Large intestine (tissue), 12 donors: ENCODE measurements at places on chromosomes 7 and 10.

GRCh38 chr10:22185586-22185985 lies 32.2 kb downstream of the EBLN1 start:
- no peak for DNase-seq

GRCh38 chr7:80876894-80877414 lies 41.9 kb downstream of the SEMA3C start:
- peak; percentile 57 for DNase-seq

DNA sequence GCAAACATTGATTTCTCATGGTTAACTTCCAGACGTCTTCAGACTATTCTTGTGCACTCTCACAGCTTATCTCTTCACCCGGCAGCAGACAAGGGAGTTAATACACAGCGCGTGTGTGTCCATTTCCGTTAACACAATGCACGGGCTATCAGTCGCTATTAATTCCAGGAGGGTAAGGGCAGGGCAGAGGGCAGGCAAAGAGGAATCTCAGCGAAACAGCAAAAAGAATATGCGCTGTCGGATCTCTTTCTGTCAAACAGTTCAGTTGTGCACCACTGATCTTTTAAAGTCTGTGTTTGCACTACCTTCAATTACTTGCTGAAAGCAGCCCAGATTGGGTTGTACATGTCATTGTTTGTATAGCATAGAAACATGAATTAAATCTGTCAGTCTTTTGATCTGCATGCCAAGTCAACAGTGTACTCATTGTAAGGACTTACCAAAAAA lies 41.1 kb upstream of the CABCOCO1 start:
- peak; percentile 59 for DNase-seq

DNA sequence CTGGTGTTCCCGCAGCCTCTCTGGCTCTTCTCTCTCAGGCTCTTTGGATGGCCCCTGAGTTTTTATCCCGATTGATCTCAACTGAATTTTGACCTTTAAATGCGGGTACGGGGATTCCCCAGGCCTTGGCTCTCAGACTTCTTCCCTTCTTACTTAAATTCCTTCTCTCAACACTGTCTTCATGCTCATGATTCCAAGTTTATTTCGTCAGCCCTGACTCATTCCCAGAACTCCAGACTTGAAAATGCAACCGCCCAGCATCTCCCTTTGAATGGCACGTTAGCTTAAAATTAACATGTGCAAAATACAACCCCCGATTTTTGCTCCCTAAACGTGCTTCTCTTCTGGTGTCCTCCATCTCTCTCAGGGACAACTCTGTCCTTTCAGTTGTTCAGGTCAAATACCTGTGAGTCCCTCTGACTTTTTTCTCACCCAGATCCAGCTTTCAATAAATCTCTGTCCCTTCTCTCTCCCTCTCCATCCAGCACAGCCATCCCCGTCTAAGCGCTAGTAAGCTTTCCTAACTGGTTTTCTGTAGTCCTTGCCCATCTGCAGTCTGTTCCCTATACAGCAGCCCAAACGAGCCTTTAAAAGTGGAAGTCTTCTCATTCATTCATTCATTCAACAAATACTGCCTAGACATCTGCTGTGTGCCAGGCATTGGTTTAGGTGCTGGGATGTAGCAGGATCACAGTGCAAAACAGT lies 7.1 kb downstream of the HECW1 start:
- no peak for DNase-seq

- no peak for DNase-seq
Measured at GRCh38 chr7:129858490-129858889, 94.3 kb downstream of the UBE2H start.

DNA sequence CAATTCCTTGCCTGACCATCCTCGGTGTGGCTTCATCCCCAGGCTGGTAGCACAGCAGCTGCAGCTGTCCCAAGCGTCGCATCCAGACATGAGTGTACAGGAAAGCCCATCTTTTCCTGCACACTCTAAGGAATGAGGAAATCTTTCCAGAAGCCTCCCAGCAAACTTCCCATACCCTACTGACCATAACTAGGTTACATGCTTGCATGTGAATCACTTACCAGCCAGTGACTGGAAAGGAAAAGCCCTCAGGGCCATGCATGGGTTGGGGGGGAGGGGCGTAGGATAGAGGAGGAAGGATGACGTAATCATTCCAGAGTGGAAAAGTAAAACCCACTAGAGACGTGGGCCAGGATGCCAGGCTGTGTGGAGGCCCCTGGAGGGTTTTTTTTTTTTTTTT lies 18.9 kb upstream of the ZNF212 start:
- no peak for DNase-seq

GRCh38 chr10:125411724-125412123 lies 251.4 kb upstream of the CTBP2 start:
- DNase-seq, result no peak

- DNase-seq, result no peak
Measured at GRCh38 chr10:2921956-2922680, 145.2 kb upstream of the PFKP start.

DNA sequence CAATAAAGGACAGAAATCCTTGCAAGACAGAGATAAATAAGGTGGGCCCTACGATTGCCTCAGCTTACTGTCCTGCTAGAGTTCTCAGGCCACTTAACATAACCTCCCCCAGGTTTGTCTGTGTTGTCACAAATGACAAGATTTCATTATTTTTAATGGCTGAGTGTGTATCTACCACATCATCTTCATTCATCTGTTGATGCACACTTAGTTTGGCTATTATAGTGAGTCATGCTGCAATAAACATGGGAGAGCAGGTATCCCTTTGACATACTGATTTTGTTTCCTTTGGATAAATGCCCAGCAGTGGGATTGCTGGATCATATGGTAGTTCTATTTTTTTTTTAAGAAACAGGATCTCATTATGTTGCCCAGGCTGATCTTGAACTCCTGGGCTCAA lies 60.6 kb downstream of the PRTFDC1 start:
- no peak for DNase-seq

DNA sequence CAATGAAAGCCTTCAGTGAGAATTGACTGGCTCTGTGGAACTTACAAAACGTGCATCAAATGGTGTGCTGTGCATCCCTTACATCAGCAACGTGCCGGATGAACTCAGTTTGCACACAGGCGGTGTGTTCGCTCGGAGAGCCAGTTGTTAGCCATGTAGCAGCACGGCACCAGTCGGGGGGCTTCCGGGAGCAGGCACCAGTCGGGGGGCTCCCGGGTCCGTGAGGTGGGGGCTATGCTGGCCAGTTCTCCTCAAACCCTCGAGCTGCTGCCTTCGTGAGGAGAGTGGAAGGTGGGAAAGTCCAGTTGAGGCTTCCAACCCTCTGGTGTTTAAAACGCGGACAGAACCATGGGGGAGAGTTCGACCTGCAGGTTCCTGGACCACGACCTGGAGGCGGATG lies 34.9 kb upstream of the UTF1 start:
- no peak for DNase-seq

- DNase-seq, result peak; percentile 49
Measured at GRCh38 chr7:131652194-131652593, 95.8 kb upstream of the PODXL start.

DNA sequence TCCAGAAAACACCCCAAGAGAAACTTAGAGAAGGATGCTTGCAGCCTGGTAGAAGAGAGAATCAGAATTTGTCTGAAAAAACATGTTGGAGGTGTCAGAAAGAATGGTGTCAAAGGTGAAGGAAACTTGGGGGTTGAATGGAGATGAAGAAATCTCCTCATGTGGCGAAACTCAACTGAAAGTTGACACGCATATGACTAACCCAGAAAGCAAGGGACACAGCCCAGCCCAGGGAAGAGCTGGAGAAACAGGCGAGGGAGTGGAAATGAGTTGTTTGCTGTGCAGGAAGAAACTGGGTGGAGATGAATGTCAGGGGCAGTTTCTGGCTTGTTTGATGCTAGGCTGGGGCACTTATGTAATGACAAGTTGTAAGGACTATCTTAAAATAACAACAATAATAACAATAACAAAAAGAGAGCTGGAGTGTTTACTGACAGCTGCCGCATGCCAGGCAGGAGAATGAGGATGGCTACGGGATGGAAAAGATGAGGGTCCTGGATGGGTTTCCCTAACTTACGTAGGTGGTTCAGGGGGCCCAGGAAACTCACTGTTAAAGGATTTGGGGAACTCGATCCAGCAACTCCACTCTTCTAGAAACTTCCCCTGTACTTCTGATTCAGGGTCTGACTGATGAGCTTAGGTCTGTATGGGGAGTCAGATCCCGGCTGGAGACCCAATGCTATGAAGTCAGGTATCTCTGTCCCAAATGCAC lies 57.4 kb downstream of the MAP3K8 start:
- no peak for DNase-seq

DNA sequence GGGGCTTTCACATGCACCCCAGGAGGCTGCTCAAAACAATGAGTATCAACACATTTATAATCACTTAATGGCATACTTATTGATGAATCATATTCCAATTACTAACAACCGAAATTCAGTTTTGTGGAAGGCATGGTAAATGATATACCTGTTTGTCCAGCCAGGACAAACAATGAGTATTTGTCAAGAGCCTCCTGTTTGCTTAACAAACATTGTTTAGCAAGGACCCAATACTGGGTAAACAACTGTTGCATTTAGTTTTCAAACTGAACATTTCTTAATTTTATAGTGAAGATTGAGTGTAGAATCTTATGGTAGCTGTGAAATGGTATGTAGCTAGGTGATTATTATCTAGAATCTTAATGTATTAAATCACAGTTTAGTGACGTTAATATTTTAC lies 473.7 kb downstream of the ATRNL1 start:
- DNase-seq, result no peak

DNA sequence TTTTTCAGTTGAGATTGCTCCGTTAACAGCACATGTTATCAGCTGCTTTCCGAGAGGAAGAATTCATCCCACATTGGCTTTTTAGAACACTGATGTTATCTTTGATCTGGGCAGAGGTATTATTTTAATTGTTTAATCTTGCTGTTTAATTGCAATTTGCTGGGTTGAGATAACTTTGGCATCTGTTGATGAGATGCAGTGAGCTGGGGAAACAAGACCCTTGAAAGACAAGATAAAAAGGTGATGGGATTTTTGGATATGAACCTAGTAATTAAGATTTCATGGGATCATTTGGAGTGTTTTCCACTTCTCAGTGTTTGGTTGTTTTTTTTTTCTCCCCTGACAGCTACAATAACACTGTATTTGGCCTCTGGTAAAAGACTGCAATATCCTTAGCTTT lies 4.5 kb downstream of the CELF2 start:
- DNase-seq, result no peak

DNA sequence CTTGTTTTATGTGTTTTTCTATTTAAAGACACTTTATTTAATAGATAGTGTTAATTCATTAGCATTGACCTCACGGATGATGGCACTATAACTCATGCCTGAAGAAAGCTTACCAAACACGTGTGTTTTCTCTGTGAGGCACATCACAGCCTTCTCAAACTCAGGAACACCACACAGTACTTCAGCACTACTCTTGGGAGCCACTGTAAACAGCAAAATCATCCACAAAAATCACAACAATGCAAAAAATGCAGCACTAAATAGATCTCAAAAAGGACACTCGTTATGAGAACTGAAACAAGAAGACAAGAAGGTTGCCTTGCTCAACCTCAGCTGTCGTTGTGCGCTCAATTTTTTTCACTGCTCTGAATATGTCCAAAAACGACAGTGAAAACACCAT lies 12.0 kb upstream of the PARP12 start:
- DNase-seq, result no peak

DNA sequence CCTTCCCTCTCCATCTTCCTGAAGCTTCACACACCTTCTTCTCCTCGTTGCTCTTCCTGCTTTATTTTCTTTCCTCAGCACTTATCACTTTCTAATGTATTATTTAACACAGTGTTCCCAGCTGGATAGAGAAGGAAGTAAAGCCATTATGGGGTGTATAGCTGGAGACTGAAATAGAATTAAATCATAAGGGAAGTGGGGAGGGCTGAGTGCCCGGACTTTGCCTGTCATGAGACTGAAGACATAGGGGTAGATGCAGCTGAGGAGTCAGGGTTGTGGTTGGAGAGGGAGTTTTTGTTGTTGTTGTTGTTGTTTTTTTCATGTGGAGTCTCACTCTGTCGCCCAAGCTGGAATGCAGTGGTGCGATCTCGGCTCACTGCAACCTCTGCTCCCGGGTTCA lies 65.3 kb downstream of the GALNT11 start:
- DNase-seq, result no peak

DNA sequence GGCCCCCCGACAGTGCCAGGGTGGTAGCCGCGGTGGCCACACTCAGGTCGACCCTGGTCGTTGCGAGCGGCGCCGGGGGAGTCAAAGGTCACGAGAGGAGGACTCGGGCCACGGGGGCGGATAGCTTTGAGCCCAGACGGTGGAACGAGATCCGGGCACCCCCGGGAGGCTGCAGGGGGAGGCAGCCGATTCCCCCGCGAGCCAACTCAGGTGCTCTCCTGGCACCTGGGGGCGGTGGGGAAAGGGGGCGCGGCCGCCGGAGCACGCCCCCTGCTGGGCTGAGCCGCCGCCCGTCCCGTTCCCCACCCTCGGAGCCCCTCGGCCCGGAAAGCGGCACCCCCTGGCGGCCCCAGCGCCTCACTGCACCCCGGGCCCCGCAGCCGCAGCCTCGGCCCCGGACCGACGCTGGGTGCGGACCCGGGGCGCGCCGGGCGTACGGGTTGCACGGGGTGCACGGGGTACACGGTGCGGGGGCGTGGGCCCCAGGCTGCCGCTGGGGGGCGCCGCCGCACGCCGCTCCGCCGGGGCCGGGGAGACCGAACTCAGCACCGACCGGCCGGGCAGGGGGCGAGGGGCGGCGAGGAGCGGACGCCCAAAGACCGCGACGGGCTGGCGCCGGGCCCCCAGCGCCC lies 521 bp upstream of the NYAP1 start:
- peak; percentile 61 for DNase-seq

- DNase-seq, result no peak
Measured at GRCh38 chr7:28532181-28532580, 119.9 kb downstream of the CREB5 start.
